ENCODE measurements at places on chromosomes 7 and 10.

DNA sequence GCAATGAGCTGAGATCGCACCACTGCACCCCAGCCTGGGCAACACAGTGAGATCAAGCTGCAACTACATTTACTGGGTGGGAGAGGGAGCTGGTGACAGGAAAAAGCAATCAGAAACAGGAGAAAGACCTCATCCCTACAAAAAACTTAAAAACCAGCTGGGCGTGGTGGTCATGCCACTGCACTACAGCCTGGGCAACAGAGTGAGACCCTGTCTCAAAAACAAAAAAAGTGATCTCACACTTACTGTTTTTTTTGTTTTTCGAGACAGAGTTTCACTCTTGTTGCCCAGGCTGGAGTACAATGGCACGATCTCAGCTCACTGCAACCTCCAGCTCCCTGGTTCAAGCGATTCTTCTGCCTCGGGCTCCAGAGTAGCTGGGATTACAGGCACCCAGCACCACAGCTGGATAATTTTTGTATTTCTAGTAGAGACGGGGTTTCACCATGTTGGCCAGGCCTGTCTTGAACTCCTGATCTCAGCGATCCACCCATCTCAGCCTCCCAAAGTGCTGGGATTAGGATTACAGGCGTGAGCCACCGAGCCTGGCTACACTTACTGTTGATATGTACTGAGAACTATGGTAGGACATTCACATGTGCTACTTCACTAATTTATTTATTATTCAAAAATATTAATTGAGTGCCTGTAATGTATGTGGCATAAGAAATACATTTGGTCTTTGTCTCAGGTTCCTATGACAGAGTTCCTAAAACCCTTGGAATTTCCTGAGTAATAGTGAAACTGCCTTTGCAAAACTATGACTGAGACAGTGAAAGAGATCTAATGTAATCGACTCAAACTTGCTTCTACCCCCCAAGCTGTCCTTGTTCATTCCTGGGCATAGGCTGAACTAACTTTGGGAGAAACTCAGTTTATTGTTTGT, 27.7 kb upstream of the NRBF2 start:
- no peak overlapping the region for H3K27ac ChIP-seq
- no peaks in the 10 kb centered on the region for H3K4me1 ChIP-seq
- DNase-seq: no peak
- H3K4me3 ChIP-seq: no peak overlapping the region

DNA sequence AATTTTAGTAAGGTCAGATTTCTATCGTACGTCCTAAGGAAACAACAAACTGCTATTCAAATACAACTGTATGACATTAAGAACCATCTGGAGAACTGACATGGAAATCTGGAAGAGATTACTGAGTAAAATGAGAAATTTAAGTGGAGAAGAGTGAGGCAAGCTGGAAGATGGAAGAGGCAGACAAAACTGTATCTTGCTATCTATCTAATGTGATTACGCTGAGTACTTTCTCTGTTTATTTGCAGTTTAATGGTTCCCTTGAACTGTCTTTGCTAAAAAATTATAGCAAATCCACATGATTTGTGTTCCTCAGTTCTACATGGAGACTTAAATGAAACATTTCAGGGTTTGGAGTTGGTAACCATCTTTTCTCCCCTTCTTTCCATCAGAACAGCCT, 927.1 kb upstream of the MBL2 start:
- H3K4me3 ChIP-seq: no peak overlapping the region
- no peak for DNase-seq

DNA sequence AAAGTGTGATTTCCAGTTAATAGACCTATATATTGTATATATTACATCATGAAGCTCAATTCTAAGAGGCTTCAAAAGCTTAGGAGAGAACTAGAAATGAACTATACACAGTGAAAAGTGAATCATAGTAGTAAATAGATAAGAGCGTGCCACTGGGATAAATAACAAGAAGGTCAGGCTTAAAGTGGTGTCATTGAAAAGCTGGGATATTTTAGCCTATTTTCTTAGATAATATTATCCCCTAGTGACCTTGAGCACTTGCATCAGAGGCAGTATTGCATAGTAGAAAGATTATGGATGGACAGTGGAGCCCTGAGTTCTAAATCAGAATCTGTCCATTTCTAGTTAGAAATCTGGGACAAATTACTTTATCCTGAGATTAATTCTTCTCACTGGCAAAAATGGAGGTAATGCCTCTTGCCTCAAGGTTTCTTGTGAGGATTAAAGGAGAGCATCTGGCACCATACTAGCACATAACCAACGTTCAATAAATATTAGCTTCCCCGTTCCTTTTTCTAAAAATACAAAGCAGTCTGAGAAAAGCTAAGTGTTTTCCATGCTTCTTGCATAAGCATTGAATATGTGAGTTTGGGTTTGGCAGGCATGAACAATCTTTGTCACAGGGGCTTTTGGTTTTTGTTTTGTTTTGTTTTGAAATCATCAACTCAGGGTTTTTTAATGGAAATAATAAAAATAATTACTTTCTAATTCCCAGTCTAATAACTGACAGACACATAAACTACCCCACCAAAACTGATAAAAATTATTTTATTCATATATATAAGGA, 27.3 kb upstream of the MACC1 start:
- no peaks in the 10 kb centered on the region for H3K4me1 ChIP-seq
- H3K4me3 ChIP-seq: no peak overlapping the region
- no peak for DNase-seq
- H3K36me3 ChIP-seq: no peaks in the 10 kb centered on the region
- H3K27me3 ChIP-seq: no peaks in the 10 kb centered on the region

DNA sequence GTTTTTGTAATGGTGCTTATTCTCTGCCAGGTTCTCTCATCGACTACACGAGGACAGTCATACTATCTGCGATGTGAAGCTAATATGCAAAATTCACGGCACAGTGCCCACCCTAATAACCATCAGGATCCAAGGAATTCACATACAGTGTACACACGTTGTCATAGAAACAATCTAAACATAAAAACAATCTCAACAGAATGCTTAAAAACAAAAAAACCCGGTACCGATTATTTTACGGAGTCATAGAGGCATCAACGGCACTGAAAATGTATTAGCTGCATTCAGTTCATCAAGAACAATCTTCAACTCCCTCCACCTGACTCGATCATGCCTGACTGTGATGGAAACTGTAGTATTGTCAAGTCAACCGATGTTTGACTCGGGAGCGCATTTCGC, 628 bp downstream of the MRPS33 start:
- H3K36me3 ChIP-seq: peaks cover 12% of the 10 kb centered on the region
- H3K27me3 ChIP-seq: peaks cover 16% of the 10 kb centered on the region
- H3K4me1 ChIP-seq: peaks cover 18% of the 10 kb centered on the region
- DNase-seq: no peak
- peak overlapping the region; percentile 98 for H3K27ac ChIP-seq

DNA sequence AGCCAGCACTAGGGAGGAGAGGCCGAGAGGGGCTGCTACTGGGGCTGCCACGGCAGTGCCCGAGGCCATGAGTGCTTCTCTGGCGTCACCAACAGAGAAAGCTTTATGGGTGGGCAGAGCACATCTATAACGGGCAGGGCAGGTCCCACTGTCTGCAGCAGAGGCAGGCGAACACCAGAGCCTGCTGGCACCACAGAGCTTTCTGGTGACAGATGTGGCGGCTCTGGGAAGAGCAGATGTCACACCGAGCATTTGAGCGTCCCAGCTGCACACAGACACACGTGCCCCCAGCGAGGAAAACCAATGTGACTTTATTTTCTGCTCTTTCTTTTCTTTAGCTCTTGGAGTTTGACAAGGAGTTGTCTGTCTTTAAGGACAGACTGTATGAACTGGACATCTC, 20.5 kb downstream of the NKX6-2 start:
- H3K36me3 ChIP-seq: no peaks in the 10 kb centered on the region
- no peaks in the 10 kb centered on the region for H3K27me3 ChIP-seq
- no peak overlapping the region for H3K4me3 ChIP-seq
- no peak overlapping the region for H3K27ac ChIP-seq
- DNase-seq: no peak
- H3K4me1 ChIP-seq: no peaks in the 10 kb centered on the region

GRCh38 chr7:114740941-114741340, 181.0 kb upstream of the MDFIC start:
- no peaks in the 10 kb centered on the region for H3K36me3 ChIP-seq
- no peak for DNase-seq
- no peaks in the 10 kb centered on the region for H3K27me3 ChIP-seq
- H3K4me3 ChIP-seq: no peak overlapping the region

- no peaks in the 10 kb centered on the region for H3K27me3 ChIP-seq
- no peaks in the 10 kb centered on the region for H3K36me3 ChIP-seq
- H3K4me1 ChIP-seq: no peaks in the 10 kb centered on the region
These were observed 32.0 kb downstream of the CFAP46 start for GRCh38 chr10:132910186-132910880.

DNA sequence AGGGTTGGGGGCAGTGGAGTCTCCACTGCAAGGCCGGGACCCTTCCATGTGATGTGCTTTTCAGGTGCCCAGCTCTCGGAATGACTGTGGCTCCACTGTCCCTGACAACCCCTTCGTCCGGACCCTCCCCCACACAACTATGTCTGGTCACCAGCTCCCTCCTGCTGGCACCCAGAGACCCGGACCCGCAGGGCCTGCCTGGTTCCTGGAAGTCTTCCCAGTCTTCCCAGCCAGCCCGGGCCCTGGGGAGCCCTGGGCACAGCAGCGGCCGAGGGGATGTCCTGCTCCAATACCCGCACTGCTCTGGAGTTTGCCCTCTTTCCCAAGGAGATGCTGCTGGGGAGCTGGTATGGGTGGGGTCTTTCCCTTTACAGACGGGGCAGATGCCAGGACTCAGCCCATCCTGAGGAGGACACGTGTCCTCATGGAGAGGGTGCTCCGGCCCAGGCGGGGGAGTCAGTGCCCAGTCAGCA, 5.5 kb downstream of the ATP6V0E2 start:
- H3K36me3 ChIP-seq: peaks cover 25% of the 10 kb centered on the region
- no peak overlapping the region for H3K27ac ChIP-seq
- H3K4me1 ChIP-seq: peaks cover 23% of the 10 kb centered on the region
- DNase-seq: no peak

DNA sequence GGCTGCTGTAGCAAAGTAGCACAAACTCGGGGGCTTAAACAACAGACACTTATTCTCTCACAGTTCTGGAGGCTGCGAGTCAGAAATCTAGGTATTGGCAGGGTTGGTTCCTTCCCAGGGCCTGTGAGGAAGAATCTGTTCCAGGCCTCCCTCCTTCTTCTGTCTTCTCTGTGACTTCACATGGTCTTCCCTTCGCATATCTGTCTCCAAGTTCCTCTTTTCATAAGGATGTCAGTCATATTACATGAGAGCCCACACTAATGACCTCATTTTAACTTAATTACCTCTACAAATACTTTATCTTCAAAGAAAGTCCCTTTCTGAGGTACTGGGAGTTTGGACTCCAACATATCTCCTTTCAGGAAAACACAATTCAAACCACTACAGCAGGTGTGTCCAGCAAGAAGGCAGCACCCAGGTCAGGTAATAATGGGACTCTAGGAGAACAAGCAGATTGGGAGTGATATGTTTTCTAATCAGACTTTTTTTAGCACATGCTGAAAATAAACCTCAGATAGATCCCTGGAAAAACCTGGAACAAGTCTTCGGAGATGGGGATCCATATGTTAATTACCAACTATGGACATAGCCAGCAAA, 11.7 kb downstream of the CREB5 start:
- H3K4me1 ChIP-seq: no peaks in the 10 kb centered on the region
- no peak for DNase-seq
- H3K36me3 ChIP-seq: no peaks in the 10 kb centered on the region
- H3K27ac ChIP-seq: no peak overlapping the region

DNA sequence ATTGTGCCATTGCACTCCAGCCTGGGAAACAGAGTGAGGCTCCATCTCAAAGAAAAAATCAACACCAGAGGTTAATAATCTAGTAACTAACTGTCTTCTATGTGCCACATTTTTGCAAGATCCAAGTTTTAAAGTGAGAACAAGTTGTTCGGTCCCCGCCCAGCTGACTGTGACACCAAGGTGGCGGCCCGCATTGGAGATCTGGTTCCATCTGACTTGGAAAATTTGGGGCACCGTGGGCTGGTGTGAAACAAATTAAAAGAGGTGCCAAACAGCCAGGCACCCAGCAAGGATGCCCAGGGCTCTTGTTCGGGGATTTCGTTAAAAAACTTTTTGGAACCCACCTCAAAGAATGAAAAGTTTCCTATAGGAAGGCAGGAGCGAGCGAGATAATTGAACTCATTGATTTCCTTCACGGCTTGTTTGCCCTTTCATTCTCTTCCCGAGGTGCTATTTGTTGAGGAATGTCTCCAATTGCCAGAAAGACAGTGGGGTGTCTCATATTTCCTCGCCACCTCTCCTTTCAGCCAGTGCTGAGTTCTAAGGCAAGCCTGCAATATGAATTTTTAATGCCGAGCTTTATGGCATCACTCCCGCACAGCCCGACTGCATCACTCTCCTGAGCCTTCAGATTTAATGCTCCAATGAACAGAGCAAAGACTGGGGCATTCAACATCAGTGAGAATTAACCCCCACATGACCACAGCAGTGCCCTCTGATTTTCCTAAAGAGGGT, 156.9 kb upstream of the SH2B2 start:
- no peaks in the 10 kb centered on the region for H3K27me3 ChIP-seq
- no peaks in the 10 kb centered on the region for H3K4me1 ChIP-seq
- no peak for DNase-seq

- no peaks in the 10 kb centered on the region for H3K36me3 ChIP-seq
- H3K4me1 ChIP-seq: no peaks in the 10 kb centered on the region
- no peak overlapping the region for H3K4me3 ChIP-seq
- DNase-seq: no peak
- H3K27ac ChIP-seq: no peak overlapping the region
These were observed 32.9 kb upstream of the FAM3C start for GRCh38 chr7:121428855-121429489.

DNA sequence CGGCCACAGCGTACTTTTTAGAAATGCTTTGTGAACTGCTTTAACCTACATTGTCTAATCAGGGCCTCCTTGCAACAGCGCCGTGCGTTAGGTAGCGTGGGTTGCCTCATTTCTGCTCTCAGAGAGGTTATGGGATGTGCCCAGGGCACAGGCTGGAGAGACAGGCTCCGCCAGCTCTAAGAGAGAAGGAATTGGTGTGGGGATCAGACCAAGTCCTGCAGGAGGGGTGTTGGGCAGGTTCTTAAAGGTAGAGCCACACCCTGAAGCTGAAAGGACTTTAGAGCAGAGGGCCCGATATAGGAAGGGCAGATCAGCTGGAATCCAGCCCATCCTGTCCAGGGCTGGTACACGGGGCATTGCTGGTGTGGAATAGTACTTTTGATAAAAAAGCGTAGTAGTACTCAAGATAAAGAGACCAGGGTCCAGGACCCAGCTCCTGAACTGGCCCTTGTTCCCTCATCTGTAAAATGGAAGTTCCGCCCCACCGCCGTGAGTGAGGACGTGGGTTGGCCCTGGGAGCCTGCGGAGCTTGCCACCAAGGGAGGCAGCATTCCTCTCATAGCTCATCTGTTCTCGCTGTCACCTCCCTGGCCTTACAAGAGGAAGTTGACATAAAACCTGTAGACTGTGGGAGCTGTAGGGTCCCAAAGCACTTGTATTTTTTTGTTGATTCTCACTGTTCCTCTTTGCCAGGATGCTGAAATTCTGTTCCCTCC, 37.2 kb downstream of the TMEM120A start:
- DNase-seq: no peak
- no peaks in the 10 kb centered on the region for H3K4me1 ChIP-seq
- no peak overlapping the region for H3K27ac ChIP-seq
- H3K27me3 ChIP-seq: no peaks in the 10 kb centered on the region
